ENCODE measurements at places on chromosomes 12 and 14.

- DNase-seq, result no peak
Observed at GRCh38 chr12:124913474-124914391, 717 bp downstream of the UBC start.

DNA sequence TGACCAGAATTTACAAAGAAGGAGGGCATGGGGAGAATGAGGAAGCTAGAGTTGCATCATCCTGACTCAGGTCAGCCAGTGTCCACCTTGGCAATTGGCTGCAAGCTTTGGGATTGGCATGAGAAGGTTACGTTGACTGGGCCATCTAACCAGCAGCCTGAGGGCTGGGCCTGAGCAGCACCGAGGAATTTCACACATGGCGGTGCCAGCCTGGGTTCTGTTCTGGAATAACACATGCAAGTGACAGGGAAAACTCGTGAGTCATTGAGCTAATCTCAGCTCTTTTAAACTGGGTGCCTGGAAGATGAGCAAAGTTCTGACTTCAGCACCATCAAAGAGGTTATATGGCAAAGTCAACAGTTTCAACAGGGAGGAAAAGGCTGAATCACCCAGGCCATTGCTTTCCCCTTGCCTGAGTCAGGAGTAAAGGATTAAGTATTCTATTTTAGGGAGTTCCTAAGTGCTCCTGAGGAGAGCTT lies 543.2 kb upstream of the TBX3 start:
- no peak for DNase-seq

- no peak for DNase-seq
Observed at GRCh38 chr14:68361231-68361630, 431.6 kb downstream of the ZFP36L1 start.

- DNase-seq, result no peak
Observed at GRCh38 chr14:82482345-82482744, 948.7 kb upstream of the SEL1L start.

- no peak for DNase-seq
Observed at GRCh38 chr14:71970272-71970671, 38.0 kb downstream of the RGS6 start.

- DNase-seq, result no peak
Observed at GRCh38 chr12:17206553-17206952, 600.6 kb upstream of the LMO3 start.

GRCh38 chr12:101829639-101830366 lies 956 bp downstream of the GNPTAB start:
- no peak for DNase-seq

- no peak for DNase-seq
Observed at GRCh38 chr14:61376314-61376713, 54.9 kb downstream of the PRKCH start.

- DNase-seq, result no peak
Observed at GRCh38 chr12:67535176-67535575, 113.4 kb upstream of the DYRK2 start.

GRCh38 chr14:51240804-51241380 lies 845 bp downstream of the TMX1 start:
- DNase-seq, result no peak

- DNase-seq, result no peak
Observed at GRCh38 chr12:106934277-106934676, 21.4 kb upstream of the TMEM263 start.

DNA sequence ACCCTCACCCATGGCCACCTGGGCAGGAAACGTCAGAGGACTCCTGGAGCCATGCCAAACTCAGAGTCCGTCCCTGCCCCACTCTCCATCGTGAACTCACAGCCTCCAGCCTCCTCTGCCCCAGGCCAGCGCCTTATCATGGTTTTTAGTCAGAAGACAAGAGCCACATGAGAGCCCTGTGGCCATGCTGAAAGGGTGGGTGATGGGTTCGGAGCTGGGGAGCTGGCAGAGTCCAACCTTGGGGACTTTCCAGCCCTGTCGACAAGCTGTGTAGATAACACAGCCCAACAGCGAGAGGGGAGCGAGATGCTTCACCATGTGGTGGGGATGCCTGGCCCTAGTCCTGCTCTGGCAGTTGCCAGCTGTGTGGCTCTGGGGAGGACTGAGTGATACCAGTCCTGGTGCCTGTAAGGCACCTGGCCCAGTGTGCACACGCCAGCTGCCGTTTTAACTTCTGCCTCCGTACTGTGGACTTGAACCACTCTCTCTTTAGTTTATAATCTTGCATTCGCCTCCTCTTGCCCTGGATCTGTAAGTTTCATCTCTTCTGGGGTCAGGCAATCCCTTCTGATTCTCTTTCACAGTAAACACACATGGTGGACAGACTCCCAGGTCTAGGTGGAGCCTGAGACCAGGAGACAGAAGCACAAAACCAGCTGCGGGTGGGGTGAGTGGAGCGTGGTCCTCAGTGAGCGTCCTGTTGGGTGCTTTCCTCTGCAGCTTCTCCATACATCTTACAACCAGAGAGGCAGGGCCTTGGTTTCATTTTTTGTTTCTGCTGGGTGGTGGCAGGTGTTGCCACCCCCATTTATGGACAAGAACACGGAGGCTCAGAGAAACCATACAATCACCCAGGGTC lies 55.3 kb downstream of the RIN3 start:
- DNase-seq, result no peak

DNA sequence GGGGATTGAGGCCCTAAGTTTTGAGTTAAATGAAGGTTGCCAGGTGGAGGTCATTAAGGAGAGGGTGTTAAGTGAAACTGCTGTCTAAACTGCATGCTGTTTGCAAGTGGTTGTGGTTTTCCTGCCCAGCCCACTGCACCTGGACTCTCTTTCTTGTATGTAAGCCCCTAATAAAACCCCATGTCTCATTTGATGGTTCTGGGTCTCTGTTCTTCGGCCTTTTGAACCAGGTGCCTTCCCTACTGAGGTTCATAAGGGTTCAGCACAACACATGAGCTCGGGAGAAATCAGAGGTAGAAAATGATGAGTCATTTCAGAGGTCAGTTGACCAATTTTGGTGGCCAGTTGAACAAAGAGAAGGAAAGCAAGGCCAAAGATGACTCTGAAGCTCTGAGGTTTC lies 382.5 kb downstream of the RPS29 start:
- DNase-seq, result no peak

DNA sequence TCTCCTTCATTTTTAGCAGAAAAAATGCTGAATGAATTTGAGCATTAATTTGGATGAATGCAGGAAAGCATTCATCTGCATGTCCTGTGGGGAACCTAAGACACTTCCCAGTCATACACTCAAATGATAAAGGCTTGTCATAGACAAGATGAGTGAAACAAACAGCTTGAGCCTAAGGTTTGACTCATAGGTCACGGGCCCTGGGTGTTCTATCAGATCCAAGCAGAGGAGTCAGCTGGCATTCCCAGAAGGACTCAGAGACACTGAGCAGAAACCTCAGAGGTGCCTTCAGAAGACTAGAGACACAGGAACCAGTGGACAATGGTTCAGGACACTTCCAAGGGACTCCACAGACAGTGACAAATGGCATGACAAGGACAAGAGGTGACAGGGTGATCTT lies 183.9 kb downstream of the NTF3 start:
- DNase-seq, result no peak

- no peak for DNase-seq
Observed at GRCh38 chr14:96031691-96032090, 7.5 kb upstream of the C14orf132 start.

GRCh38 chr12:128976120-128976738 lies 123.0 kb downstream of the GLT1D1 start:
- no peak for DNase-seq

- DNase-seq, result no peak
Observed at GRCh38 chr12:131372171-131372475, 338.8 kb upstream of the SFSWAP start.

DNA sequence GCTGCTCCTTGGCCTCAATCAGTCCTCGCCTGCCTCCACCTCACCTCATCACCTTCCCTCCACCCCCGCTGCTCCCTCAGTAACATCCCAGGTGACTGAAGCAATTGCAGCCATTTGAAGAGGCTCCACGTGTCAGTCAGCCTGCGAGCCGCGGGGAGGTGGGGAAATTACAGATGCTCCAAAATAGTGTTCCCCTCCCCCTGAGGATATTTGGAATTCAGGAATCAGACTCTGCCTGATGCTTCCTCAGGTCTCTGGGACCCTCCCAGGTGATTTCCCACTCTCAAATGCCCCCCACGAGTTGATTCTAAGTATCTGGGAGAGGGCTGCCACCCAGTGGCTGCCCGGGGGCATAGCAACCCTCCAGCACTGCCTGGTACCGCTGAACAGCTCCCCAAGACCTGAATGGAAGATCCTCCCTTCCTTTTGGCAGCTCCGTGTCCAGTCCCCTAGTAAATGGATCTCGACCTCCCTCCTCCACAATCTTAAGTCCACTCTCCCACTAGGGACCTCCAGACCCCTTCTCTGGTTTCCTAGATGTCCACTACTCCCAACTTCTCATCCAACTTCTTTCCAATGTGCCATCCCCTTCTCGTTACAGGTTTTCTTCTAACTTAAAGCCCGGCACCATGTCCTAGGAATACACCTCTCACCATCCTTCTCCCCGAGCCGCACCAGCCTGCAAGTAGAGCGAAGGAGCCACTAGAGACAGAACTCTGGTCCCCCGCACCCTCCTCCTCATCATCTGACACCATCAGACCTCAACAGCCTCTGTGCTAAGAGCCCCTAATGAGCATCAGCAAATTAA lies 1.4 kb upstream of the ASIC1 start:
- DNase-seq, result peak; percentile 32
